Thoracic aorta (tissue), 2 donors: ENCODE measurements at places on chromosomes 7 and 10. TPM values are rescaled to one million over a fixed set of nuclear protein-coding genes. Genes with fewer than 3 reads are reported as not detected.

Gene KCNH2
- total RNA-seq, result not detected

DNA sequence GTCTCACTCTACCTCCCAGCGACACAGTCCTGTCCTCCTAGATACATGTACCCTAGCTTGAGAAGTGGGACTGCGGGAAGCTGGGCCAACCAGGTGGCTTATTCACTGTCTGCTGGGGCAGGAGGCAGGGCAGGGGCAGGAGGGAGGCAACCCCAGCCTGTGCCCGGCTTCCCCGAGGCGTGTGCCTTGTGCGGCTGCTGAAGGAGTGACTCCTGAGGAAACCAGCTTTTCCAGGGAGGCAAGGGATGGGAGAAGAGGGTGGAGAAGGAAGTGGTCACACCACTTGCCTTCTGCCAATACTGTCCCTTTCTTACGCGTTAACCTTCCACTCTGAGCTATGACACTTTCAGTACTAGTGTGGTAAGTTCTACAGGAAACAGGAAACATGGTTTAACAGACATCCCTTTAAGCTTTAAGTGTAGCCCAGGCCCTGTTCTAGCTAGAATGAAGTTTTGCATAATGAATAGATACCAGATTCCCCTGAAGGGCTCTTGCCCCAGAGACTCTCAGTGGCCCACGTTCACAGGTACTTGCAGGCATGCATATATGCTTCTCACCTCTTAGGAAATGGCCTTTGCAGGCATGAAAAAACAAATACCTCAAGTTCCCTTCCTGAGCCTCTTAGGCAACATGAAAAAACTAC is 40.6 kb downstream of the SYPL1 start:
- H3K36me3 ChIP-seq, result no peaks in the 10 kb centered on the region
- H3K27me3 ChIP-seq, result no peaks in the 10 kb centered on the region
- no peak overlapping the region for H3K4me3 ChIP-seq
- H3K4me1 ChIP-seq, result no peaks in the 10 kb centered on the region

GRCh38 chr7:91596287-91596686 is 284.2 kb downstream of the MTERF1 start:
- DNase-seq, result no peak
- no peaks in the 10 kb centered on the region for H3K36me3 ChIP-seq
- no peaks in the 10 kb centered on the region for H3K27me3 ChIP-seq
- H3K27ac ChIP-seq, result no peak overlapping the region

Gene EIF4H
- total RNA-seq, result 210 TPM

Gene CH25H
- 5.6 TPM for total RNA-seq

GRCh38 chr7:29464753-29465152 is 98.9 kb upstream of the PRR15 start:
- DNase-seq, result no peak
- no peaks in the 10 kb centered on the region for H3K27me3 ChIP-seq

DNA sequence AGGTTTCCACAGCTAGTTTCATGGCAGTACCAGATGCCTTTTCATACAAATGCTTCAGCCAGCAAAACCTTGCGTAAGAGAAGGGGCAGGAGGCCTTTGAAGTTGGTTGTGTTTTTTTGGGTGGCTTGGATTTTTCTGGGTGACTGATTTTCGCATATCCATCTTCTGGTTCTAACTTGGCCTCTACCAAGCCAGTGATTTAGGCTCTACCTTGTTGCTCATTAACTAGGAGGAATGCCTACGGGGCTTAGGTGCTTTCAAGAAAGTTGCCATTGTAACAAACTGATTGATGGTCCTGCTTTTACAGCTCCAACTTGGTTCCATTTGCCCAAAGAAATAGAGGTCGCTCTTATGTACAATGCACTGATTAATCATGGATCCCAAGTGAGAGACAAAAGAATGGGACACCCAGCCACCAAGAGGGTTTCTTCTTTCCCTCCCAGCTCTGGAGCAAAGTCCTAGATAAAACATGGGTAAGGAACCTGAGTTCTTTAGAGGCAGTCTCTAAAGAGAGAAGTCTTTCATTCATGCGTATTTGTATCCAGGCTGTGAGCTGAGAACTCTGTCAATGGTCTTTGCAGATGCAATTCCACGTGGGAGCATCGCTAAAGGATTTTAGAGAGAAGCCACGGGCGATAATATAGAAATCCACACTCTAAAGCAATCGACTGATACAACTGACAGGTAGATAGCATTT is 92.1 kb upstream of the FGFR2 start:
- H3K27me3 ChIP-seq, result peaks cover 4% of the 10 kb centered on the region
- no peak overlapping the region for H3K27ac ChIP-seq
- H3K4me1 ChIP-seq, result no peaks in the 10 kb centered on the region

Gene ZNF22
- 16.6 TPM for total RNA-seq

- H3K4me1 ChIP-seq, result peaks cover 44% of the 10 kb centered on the region
- H3K36me3 ChIP-seq, result no peaks in the 10 kb centered on the region
- H3K27me3 ChIP-seq, result no peaks in the 10 kb centered on the region
- peak overlapping the region; percentile 92 for H3K27ac ChIP-seq
Measured at GRCh38 chr10:69089638-69090599, 2.0 kb downstream of the SRGN start.

DNA sequence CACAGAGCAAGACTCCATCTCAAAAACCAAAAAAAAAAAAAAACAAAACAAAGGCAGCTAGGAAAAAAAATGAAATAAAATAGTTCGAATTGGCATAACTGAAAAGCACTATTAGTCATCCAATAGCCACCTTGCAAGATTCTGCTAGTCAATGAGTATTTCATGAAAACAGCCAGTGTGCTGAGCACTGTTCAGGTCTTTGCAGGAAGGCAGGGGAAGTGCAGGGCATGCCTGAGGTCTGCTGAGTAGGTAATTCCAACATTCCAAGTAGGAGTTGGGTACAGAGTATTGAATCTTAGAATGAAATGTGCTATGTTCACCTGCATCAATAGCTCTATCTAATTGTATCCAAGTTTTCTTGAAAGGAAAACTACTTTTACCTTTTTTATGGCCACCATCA is 22.9 kb downstream of the ABRAXAS2 start:
- H3K36me3 ChIP-seq, result peaks cover 3% of the 10 kb centered on the region
- no peak overlapping the region for H3K4me3 ChIP-seq
- H3K27ac ChIP-seq, result no peak overlapping the region
- H3K4me1 ChIP-seq, result no peaks in the 10 kb centered on the region
- no peaks in the 10 kb centered on the region for H3K27me3 ChIP-seq

GRCh38 chr10:70799124-70799523 is 13.9 kb upstream of the TBATA start:
- no peaks in the 10 kb centered on the region for H3K27me3 ChIP-seq
- no peak overlapping the region for H3K27ac ChIP-seq
- H3K36me3 ChIP-seq, result no peaks in the 10 kb centered on the region
- H3K4me1 ChIP-seq, result no peaks in the 10 kb centered on the region

Gene HOXA11
- total RNA-seq, result 3.7 TPM

GRCh38 chr7:26978146-26978545 is 113.8 kb upstream of the SKAP2 start:
- no peak for DNase-seq
- H3K27ac ChIP-seq, result no peak overlapping the region
- H3K4me3 ChIP-seq, result no peak overlapping the region
- no peaks in the 10 kb centered on the region for H3K36me3 ChIP-seq
- no peaks in the 10 kb centered on the region for H3K27me3 ChIP-seq
- H3K4me1 ChIP-seq, result no peaks in the 10 kb centered on the region

GRCh38 chr10:102324061-102324460 is 71.4 kb upstream of the NFKB2 start:
- H3K36me3 ChIP-seq, result peaks cover 5% of the 10 kb centered on the region
- no peaks in the 10 kb centered on the region for H3K4me1 ChIP-seq
- H3K27ac ChIP-seq, result no peak overlapping the region
- H3K4me3 ChIP-seq, result no peak overlapping the region

GRCh38 chr10:8392216-8392615 is 337.7 kb downstream of the GATA3 start:
- H3K36me3 ChIP-seq, result no peaks in the 10 kb centered on the region
- H3K4me3 ChIP-seq, result no peak overlapping the region
- H3K4me1 ChIP-seq, result no peaks in the 10 kb centered on the region
- H3K27me3 ChIP-seq, result no peaks in the 10 kb centered on the region
- no peak for DNase-seq

Gene INSYN2A
- 0.35 TPM for total RNA-seq

- H3K27ac ChIP-seq, result no peak overlapping the region
- no peak overlapping the region for H3K4me3 ChIP-seq
- H3K27me3 ChIP-seq, result no peaks in the 10 kb centered on the region
- no peak for DNase-seq
- no peaks in the 10 kb centered on the region for H3K36me3 ChIP-seq
Measured at GRCh38 chr7:140568021-140568813, 72.4 kb downstream of the DENND2A start.

DNA sequence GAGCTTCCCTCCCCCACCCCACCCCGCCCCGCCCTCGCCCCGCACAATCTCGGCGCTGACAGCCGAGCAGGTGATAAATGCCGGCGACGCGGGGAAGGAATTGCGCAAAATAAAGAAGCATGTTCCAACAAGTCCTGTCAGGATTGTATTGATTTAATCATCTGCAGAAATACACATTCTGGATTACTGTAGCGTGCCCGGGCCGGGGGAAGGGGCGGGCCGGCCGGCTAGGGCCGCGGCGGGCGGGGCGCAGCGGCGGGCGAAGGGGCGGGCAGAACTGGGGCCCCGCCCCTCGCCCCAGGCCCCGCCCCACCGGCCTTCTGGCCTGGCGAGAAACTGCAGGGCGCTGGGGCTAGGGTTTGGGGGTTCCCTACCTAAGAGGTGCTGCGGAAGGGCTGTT is 88.9 kb upstream of the PAX2 start:
- no peak for DNase-seq
- H3K27ac ChIP-seq, result no peak overlapping the region
- no peaks in the 10 kb centered on the region for H3K36me3 ChIP-seq
- peaks cover 24% of the 10 kb centered on the region for H3K4me1 ChIP-seq
- peaks cover 10% of the 10 kb centered on the region for H3K27me3 ChIP-seq

Gene HSPA12A
- total RNA-seq, result 13.6 TPM

- H3K36me3 ChIP-seq, result no peaks in the 10 kb centered on the region
- no peak overlapping the region for H3K27ac ChIP-seq
- no peak for DNase-seq
- H3K4me1 ChIP-seq, result no peaks in the 10 kb centered on the region
- H3K4me3 ChIP-seq, result no peak overlapping the region
Measured at GRCh38 chr10:99337311-99337811, 8.2 kb downstream of the CNNM1 start.

DNA sequence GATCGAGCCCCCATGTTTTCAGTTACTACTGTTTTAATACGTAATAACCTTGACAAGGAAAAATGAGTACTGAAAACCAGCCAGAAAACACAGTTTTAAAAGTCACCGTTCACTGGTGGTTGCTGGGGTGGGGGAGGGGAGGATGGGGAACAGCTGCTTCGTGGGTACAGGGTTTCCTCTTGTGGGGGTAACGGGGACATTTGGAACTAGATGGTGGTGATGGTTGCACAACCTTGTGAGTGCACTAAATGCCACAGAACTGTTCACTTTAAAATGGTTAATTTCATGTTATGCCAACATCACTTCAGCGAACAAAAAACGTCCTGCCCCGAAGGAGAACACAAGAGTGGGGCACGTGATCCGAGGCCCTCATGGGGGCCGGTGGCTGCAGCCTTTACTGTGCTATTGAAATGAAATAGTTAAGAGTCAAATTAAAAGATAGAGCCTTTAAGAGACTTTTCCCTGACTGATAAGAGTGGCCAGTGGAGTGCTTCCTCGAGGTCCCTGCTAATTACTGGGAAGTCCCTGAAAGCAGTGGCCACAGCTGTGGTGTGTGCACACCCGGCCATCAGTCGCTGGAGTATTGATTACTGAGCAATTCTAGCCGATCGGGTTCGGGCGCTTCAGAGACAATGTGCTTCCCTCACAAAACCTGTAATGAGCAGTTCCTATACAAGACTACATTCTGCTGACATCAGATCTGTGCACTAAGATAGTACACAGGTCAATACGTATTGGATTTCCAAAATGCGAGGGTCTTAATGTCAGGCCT is 80.3 kb downstream of the EBF3 start:
- DNase-seq, result no peak
- no peaks in the 10 kb centered on the region for H3K27me3 ChIP-seq
- H3K4me1 ChIP-seq, result no peaks in the 10 kb centered on the region
- no peaks in the 10 kb centered on the region for H3K36me3 ChIP-seq

- H3K4me1 ChIP-seq, result peaks cover 47% of the 10 kb centered on the region
- H3K27ac ChIP-seq, result peak overlapping the region; percentile 51
- no peaks in the 10 kb centered on the region for H3K36me3 ChIP-seq
- no peak for DNase-seq
- H3K4me3 ChIP-seq, result no peak overlapping the region
- no peaks in the 10 kb centered on the region for H3K27me3 ChIP-seq
Measured at GRCh38 chr10:31622978-31623377, 304.0 kb downstream of the ZEB1 start.

Gene SMO
- total RNA-seq, result 8.7 TPM

Gene GIMAP7
- 21.4 TPM for total RNA-seq

- no peak overlapping the region for H3K27ac ChIP-seq
- no peaks in the 10 kb centered on the region for H3K4me1 ChIP-seq
- H3K36me3 ChIP-seq, result no peaks in the 10 kb centered on the region
- no peaks in the 10 kb centered on the region for H3K27me3 ChIP-seq
- no peak for DNase-seq
Measured at GRCh38 chr7:88449410-88449809, 142.7 kb upstream of the STEAP4 start.

- no peaks in the 10 kb centered on the region for H3K27me3 ChIP-seq
- H3K27ac ChIP-seq, result no peak overlapping the region
- no peak for DNase-seq
- no peaks in the 10 kb centered on the region for H3K36me3 ChIP-seq
- no peaks in the 10 kb centered on the region for H3K4me1 ChIP-seq
- no peak overlapping the region for H3K4me3 ChIP-seq
Measured at GRCh38 chr7:146875981-146876380, 759.4 kb downstream of the CNTNAP2 start.

GRCh38 chr7:110909117-110909516 is 181.8 kb upstream of the LRRN3 start:
- no peaks in the 10 kb centered on the region for H3K36me3 ChIP-seq
- no peak overlapping the region for H3K27ac ChIP-seq
- DNase-seq, result no peak
- no peaks in the 10 kb centered on the region for H3K27me3 ChIP-seq

DNA sequence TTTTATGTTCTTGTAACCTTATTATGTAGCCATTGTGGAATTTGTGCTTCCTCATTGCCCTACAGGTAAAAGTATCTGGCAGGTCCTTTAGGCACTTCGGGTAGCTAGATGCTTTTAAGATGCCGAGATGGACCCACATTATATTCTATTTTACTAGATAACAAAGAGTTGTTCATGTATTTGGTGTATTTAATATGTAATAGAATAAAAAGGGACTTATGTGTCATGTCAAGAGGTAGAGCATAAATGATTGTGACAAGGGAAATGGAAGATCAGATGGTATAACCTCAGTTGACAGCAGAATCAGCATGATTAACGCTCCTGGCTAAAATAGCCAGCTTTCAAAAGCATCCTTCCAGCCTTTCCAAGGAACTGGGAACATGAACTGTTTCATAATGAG is 50.6 kb downstream of the NPY start:
- H3K27me3 ChIP-seq, result no peaks in the 10 kb centered on the region
- no peak for DNase-seq
- no peaks in the 10 kb centered on the region for H3K36me3 ChIP-seq
- H3K4me3 ChIP-seq, result no peak overlapping the region
- no peaks in the 10 kb centered on the region for H3K4me1 ChIP-seq

GRCh38 chr7:149385195-149385950 is 75.5 kb downstream of the ZNF777 start:
- no peak overlapping the region for H3K4me3 ChIP-seq
- no peaks in the 10 kb centered on the region for H3K4me1 ChIP-seq
- no peak for DNase-seq
- no peaks in the 10 kb centered on the region for H3K36me3 ChIP-seq
